ENCODE measurements at places on chromosomes 16 and 17.

DNA sequence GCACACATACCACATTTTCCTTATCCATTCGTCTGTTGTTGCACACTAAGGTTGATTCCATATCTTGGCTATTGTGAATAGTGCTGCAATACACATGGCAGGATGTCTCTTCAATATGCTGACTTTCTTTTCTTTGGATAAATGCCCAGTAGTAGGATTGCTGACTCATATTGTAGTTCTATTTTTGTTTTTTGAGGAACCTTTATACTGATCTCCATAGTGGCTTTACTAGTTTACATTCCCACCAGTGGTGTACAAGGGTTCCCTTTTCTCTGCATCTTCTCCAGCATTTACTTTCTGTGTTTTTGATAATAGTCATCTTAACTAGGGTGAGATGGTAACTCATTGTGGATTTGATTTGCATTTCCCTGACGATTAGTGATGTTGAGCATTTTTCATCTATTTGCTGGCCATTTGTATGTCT, 118.1 kb downstream of the STXBP4 start:
- DNase-seq = peak; percentile 6

- no peak for DNase-seq
Observed at GRCh38 chr16:3252967-3253366, 3.5 kb downstream of the MEFV start.

GRCh38 chr16:11333010-11333409, 12.2 kb upstream of the RMI2 start:
- no peak for DNase-seq

GRCh38 chr17:1398931-1399678, 917 bp downstream of the YWHAE start:
- peak; percentile 9 for DNase-seq

GRCh38 chr17:61309362-61310256, 90.0 kb upstream of the TBX2 start:
- DNase-seq = peak; percentile 44

DNA sequence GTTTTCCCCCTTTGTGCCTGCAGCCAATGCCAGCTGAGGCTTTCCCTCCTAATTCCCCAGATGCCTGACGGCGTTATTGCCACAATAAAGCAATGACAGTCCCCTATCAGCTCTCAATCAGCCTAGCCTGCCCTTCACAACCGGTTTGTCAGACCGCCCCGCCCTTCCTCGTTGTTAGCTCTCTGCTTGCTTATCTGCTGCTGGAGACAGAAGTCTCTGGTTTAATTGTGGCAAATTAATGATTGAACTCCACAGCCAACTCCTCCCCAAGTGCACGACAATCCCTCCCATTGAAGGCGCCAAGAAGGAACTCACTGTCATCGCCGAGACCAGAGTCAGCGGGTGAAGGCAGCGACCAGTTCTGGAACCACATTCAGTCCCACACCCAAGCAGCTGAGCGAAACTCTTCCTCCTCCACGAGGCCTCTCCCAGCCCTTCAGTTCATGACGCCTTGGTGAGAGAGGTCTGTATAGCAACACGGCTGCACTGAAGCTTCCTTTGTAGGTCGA, 474.4 kb downstream of the SLC39A11 start:
- DNase-seq = no peak

DNA sequence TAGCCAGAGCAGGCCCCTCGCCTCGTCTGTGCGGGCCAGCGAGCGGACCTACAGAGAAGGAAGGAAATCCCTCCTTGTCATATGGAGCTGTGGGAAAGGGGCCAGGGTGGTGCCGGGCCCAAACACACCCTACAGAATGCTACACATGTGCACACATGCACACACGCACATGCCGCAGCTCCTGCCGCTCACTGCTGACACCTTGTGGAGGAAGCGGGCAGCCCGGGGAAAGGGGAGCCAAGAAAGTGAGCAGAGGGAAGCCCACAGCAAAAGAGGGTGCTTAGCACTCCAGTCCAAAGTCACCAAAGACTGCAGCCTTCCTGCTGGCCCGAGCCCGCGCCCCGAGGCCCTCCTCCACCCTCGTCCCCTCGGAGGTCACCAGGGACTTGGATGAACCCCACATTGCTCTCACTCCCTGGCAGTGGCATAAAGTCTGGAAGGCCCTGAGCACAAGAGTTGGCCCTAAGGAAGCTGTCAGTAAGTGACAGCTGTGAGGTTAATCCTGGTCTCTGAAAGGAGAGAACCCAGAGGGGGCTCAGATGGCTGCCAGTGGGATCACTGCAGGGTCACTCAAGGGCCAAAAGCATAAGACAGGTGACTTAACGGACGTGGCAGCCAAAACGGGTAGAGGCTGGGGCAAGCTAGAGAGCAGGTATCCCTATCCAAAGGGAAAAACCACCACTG, 68.2 kb downstream of the MYO18A start:
- DNase-seq = peak; percentile 76

DNA sequence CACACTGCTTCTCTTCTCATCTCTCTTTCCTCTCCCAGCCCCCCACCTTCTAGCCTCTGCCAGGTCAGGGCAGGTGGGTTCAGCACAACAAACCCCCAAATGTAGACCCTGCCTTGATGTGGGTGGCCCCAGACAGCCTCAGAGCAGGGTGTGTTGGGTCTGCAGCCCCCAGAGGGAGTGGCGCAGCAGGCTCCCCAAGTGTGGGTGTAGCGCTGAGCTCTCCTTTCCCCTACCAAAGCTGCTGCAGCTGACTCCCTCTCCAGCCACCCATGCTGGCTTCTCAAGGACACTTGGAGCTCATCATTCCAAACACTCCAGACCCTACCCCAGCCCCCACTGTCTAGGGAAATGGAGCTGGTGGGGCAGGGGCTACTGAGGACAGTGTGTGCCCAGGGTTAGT, 27.3 kb downstream of the NLRC3 start:
- DNase-seq = no peak

GRCh38 chr17:79609049-79609589, 1.7 kb downstream of the RBFOX3 start:
- no peak for DNase-seq

DNA sequence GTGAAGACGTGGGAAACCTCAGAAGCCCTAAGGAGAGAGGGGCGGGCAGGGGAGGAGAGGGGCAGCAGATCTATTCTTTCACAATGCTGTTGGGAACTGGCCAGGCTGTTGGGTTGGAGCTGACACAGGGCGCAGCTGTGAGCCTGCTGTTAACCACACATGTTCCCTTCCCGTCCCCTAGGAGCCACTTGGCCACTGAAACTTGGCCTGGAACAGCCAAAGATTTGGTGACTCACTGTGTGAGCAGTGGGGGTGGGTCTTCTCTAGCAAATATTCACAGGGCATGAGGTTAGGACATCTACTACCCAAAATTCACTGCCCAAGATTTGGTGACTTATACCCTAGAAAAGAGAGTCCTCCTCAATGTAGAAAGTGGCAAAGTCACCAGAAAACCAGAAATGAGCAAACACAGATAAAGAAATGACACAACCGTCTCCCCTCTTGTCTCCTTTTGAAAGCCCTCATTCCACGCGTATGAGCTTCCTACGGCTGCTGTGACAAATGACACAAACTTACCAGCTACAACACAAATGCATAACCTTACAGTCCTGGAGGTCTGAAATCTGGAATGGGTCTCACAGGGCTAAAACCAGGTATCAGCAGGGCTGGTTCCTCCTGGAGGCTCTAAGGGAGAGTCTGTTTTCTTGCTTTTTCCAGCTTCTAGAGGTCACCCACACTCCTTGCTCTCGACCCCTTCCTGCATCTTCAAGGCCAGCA, 6.3 kb downstream of the TBC1D16 start:
- peak; percentile 68 for DNase-seq

- DNase-seq = peak; percentile 42
Observed at GRCh38 chr17:30824002-30824355, 513 bp downstream of the CRLF3 start.

GRCh38 chr16:9907752-9908151, 274.5 kb downstream of the GRIN2A start:
- no peak for DNase-seq

GRCh38 chr17:57419940-57420550, 163.7 kb downstream of the MSI2 start:
- no peak for DNase-seq

- no peak for DNase-seq
Observed at GRCh38 chr17:32870969-32871368, 6.0 kb downstream of the MYO1D start.

GRCh38 chr16:82715160-82715559, 88.4 kb downstream of the CDH13 start:
- no peak for DNase-seq

- DNase-seq = no peak
Observed at GRCh38 chr17:50621574-50622031, 13.1 kb upstream of the ABCC3 start.

- DNase-seq = peak; percentile 6
Observed at GRCh38 chr17:3213587-3213986, 6.1 kb downstream of the OR1A1 start.

DNA sequence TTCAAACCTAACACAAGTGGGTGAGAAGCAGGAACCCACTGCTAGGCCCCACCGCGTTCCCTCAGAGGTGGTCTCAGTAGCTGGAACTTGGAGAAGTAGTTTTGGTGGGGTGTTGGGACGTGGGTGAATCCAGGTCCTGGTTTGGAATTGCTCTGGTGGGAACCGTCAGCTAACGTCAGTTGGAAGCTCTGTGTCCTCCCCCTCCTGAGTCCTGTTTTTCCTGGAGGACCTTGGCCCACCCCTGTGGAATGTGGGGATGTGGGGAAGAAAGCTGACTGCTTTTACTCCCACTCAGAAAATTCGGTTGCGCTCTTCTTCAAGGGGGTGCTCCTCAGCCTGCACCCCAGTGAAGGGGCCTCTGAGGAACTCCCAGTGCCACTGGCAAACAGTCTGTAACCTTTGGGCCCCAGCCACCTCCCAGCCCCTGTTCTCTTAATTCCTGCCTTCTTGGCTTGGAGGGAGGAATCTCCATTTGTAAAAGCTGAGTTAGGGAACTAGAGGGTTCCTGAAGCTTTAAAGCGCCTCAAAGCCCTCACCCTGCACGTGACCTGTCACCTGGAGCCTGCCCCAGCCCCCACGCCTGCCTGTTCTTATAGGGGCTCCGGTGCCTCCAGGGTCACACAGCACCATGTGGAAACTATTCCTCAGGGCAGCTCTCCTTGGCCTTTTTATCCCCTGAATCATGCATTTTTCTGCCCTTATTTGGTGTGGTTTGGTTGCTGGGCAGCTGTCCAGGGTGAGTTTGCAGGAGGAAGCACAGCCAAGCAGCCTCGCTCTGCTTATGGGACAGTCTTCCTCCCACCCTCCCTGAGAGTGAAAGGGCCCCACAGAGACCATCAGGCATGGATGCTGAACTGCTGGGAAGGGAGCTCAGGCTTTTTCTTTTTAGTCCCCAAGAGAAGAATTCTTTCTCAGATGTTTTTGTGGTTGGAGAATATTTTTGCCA, 16.2 kb upstream of the NAGLU start:
- peak; percentile 90 for DNase-seq

DNA sequence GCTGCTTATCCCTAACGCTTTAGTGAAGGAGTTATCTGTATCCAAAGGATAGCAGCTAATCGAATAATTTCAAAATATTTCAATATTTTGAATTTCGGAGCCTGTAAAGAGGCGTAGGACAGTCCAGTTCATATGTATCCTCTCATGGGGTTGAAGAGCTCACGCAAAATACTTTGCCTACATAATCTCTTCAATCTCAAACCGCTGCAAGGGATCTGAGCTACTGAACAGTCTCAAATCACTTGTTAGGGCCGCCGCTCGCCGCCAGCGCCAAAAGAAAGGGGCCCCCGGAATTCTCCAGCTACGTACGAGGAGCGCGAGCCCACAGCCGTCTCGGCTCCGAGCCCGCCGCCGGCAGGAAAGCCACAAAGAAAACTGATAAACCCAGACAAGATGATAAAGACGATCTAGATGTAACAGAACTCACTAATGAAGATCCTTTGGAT, 601 bp upstream of the RFWD3 start:
- DNase-seq = peak; percentile 39

GRCh38 chr17:76781056-76781982, 43.4 kb downstream of the MFSD11 start:
- no peak for DNase-seq

DNA sequence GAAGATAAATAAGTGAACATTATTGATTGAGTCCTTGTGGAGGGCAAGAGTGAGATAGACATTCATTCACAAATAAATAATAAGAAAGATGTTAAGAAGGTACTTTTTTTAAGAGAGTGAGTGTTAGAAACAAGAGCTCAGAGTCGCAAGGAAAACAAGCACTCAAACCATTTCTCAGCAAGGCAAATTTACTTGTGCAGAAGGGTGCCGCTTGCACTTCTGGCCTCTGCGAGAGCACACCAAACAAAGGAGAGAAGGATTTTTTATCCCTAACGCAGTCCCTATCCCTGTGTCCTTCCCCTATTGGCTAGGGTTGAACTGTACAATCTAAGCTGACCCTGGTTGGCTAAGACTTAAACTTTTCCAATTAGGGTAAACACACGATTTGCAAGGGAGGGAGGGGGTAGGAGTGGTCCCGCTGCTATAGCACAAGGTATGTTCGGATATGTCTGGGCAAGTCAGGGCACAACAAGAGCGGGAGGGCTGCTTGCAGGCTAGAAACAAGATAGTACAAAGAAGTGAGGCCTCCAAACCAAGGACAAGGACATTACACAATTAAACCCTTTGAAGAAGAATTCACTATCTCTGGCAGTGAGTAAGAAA, 156.2 kb downstream of the PPM1E start:
- DNase-seq = no peak

DNA sequence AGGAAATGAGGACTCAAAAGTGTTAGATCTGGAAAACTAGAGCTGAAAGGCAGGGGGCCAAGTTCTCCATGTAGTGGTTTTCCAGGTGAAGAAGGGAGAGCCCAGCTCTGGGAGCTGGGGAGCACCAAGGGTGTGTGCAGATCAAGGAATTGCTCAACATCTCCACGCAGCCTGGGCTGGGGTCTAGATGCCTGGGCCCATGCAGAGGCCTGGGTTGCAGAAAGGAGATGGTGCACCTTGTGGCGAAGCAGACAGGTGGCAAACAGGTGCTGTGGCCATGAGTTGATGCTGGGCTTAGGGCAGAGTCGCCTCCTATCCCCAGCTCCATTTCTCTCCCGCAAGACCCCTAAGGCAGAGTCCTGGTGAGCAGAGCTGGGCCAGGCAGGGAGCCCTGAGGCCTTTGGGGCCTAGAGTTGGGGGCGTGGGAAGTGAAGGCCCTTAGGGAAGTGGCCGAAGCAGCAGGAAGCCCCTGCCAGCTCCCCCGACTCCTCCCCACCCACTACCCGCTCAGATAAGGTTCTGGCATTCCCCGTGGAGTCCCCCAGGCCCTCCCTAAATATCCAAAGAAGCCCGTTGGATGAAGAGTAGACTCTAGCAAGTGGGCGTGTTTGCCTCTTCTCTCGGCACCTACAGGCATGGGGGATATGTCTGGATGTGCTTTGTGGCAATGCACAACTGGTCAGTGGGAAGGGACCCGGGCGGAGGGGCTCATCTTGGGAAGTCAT, 777 bp downstream of the FOXN1 start:
- no peak for DNase-seq

DNA sequence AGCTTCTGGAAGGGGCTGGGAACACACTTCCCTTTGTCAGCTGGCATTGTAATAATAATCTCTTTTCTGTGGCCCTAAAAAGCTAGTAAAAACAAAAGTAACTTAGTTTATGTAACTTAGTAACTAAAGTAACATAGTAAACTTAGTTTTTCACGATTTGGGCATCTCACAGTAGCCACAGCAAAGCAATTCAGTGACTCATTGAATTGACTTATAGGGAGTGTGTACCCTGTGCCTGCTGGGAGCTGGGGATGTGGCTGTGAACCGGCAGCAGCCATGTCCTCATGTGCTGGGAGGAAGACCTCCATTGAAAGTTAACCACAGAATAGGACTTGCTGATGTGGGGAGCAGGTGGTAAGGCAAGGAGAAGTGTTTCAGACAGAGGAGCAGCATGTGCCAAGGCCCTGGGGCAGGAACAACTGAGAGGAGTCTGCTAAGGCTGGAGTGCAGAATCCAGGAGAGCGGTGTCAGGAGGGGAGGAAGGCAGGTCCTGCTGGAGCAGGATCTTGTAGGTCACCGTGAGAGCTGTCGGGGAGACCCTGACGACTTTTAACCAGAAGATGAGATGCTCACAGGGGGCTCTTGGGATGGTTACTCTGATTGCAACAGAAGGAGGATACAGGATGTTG, 112.8 kb downstream of the PLCG2 start:
- no peak for DNase-seq

Measured in urothelium cell line (cell line).